ENCODE measurements at places on chromosomes 13 and 19.

DNA sequence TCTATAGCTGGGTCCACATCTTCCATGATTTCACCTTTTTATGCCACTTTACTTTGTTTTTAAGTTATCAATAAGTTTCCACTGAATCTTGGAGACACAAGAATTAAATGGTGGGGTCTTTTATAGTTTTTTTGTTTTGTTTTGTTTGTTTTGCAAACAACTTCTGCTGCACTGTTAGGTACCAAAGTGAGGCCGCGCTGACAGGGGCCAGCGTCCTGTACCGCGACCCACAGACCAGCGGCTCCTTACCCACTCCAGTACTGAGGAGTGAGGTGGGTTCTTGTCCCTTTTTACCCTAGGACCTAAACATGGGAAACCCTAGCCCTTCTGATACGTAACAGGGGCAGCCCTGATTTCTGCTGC lies 75.8 kb upstream of the MCF2L start:
- DNase-seq, result no peak

GRCh38 chr13:32150239-32150638 lies 118.7 kb downstream of the FRY start:
- DNase-seq, result no peak

DNA sequence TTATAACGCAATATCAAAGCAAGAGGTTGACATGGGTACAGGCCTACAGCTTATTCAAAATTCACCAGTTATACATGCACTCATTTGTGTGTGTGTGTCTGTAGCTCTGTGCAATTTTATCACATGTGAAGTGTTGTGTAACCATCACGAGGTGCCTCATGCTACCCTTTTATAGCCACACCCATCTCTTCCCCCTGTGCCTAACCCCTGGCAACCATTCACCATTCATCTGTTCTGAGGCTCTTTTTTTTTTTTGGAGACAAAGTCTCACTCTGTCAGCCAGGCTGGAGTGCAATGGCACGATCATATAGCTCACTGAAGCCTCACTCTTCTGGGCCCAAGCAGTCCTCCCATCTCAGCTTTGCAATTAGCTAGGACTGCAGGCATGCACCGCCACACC lies 78.4 kb downstream of the DPF1 start:
- no peak for DNase-seq

GRCh38 chr19:18300930-18301717 lies 19.7 kb upstream of the JUND start:
- no peak for DNase-seq

GRCh38 chr13:112182251-112182650 lies 115.3 kb downstream of the SOX1 start:
- DNase-seq, result no peak

GRCh38 chr13:99228737-99229691 lies 28.4 kb downstream of the UBAC2 start:
- no peak for DNase-seq

All from stimulated activated CD4-positive, alpha-beta T cell treated with anti-CD3 and anti-CD28 coated beads, Interleukin-4, amount 100 ng/mL, for 1 hour (primary cell).